ENCODE measurements at places on chromosomes 1 and 21.

- no peak for DNase-seq
Measured at GRCh38 chr1:24770881-24771280, 25.6 kb downstream of the CLIC4 start.

GRCh38 chr21:23578027-23578426, 2029.3 kb downstream of the MRPL39 start:
- DNase-seq: no peak

DNA sequence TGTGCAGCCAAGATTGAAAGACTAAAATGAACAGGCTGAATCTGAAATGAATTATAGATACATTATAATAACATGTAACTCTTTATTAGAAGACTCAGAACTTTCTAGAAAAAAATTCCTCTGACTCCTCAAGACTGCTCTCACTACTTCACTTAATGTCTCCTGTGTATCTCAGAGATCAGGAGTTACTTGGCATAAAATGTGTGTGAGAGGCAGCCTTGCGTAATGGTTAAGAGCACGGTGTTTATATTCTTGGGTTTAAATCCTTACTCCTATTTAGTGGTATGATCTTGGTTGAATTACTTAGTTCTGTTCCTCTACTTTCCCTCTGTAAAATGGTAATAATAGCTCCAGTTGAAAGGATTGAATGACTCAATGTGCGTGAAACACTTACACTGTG, 634.9 kb downstream of the LTN1 start:
- no peak for DNase-seq

DNA sequence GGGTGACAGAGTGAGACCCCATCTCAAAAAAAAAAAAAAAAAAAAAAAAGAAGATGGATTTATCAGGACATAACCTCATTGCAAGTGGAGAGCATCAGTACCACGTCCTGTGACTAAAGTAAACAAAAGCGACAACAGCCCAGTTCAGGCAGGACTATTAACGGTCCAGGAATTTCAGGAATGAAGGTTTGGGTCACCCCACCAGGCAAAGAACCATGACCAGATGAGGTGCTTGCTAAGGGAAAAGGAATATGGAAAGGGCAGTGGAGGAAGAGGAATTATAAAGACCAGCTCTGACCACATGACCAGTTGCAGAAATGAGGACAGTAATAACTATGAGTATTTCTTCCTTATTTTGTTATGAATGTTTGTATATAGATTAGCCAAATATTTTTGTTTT, 35.4 kb upstream of the EIF4G3 start:
- no peak for DNase-seq

DNA sequence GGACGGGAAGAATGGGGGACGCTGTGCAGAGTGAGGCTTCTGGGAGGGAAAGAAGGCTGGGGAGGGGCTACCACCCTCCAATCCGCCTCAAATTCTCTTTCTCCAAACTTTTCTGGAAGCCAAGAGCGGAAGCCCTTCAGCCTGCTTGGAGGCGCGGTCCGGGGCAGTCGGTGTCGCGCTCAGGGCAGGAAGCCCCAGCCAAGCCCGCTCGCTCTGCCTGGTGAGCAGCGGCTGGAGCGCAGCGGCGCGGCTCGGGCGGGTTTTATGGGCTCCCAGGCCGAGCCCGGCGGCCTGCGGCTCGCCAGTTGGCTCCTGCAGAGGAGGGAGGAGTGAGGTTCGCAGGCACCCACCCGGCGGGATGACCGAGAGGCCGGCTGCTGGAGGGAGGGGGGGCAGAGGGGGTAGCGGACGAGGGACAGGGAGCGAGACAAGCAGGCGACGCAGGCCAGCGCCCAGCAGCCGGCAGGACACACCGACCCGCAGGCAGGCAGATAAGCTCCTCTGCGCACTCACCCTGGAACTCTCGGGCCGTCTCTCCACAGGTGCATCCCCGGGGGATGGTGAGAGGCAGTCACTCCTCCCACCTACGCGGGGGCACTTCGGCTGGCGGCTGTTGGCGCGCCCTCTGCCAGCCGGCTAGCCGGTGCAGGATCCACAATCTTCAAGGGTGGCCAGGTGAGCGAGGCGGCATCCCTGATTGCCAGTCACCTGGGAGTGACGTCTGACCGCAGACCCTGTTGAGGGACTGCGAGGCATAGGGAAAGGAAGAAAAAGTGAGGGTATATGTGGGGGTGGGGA, at the start of gene AVPR1B:
Gene AVPR1B, minus strand, starts transcription at position 238 of the 798 bp plus-strand sequence. CDS start 498 bp downstream, outside the sequence.
- no peak for DNase-seq
